ENCODE measurements at places on chromosomes 3 and 15.

DNA sequence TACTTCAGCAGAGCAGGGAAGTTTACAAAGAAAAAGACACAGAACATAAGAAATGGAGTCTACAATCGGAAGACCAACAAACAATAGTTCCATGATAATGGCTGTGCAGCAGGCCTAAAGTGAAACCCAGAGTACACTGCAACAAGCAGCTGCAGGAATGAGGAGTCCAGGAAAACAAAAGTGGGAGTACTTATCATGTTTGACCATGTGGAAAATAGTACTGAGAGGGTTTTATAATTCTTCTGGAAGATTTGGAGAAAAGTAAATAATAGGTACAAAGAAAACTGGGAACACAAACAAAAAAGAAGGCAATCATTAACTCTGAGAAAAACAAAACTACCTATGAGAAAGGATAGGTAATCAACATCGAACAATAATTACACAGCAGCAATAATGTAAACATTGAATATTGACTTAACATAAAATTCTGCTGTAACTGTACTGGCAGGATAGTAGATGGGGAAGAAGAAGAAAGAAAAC lies 87.5 kb downstream of the NEK10 start:
- DNase-seq = no peak

DNA sequence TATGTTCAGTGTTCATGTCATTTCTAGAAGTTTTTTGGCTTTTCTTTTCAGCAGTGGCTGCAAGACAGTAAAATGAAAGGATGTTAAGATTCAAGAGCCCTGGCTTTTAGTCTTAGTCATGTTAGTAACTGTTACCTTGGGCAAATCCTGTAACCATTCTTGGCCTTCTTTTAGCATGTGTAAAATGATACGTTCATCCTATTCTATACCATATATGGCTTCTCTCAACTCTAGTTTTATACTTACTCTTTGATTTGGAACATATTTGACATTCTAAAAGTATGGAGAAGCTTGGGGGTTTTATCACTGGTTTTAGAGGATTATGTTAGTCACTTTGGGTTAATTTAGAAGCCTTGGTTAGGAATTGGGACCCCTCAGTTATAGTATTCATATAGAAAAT lies 20.1 kb downstream of the GTF2E1 start:
- DNase-seq = no peak

DNA sequence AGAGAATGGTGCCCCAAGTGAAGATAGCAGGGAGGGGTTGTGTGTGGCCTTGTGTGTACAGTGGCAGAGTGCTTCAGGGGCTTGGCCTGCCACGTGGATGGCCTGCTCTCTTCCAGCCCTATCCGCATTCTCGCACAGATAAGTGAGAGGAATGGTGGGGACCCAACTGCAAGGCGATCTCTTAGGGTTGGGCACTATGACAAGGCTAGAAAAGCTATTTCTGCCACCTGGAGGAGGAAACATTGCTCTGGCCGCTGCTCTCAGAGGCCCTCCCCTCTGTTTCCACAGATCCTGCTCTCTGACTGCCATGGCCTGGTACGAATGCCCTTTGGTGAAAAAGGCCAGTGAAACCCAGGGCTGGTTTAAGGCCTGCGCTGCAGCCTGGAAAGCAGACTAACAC lies 20.6 kb downstream of the EEFSEC start:
- DNase-seq = no peak

- DNase-seq = no peak
Measured at GRCh38 chr3:52432225-52432624, 12.7 kb downstream of the SEMA3G start.

DNA sequence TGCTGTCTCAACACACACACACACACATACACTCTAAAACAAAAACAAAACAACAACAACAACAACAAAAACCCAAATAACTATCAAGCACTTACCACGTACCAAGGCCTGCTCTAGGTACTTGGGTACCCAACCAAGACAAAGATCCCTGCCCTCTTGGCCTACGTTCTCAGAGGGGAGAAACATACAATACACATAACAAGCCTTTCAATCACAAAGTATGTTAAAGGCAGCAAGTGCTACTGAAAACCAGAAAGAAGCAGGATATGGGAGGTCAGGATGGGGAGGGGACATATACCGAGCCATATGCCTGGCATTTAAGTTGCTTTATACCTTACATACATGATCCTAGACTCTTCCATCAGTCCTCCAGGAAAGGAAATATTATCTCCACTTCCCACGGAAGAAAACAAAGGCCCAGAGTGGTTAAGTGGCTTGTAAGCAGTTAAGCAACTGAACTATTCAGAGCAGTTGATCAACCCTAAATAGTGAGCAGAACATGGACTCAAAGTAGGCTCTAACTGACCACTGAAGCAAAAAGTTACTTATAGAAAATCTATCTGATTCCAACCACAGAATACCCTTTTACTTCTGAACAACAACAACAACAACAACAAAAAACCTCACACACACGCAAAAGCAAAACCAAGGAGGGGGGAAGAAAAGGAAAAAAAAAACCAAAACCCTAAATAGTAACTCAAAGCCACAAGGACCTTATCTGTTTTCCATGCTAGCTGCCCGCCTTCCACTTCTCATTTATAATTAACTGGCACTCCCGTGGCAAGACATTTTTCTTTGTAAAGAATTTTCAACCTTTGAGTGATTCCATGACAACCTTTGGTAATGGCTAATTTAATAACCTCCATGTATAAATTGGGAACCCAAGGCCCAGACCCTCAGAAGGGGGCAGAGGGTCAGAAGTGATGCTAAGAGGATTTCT lies 21.0 kb downstream of the PRICKLE2 start:
- no peak for DNase-seq

- no peak for DNase-seq
Measured at GRCh38 chr3:161600173-161600572, 103.6 kb downstream of the OTOL1 start.

DNA sequence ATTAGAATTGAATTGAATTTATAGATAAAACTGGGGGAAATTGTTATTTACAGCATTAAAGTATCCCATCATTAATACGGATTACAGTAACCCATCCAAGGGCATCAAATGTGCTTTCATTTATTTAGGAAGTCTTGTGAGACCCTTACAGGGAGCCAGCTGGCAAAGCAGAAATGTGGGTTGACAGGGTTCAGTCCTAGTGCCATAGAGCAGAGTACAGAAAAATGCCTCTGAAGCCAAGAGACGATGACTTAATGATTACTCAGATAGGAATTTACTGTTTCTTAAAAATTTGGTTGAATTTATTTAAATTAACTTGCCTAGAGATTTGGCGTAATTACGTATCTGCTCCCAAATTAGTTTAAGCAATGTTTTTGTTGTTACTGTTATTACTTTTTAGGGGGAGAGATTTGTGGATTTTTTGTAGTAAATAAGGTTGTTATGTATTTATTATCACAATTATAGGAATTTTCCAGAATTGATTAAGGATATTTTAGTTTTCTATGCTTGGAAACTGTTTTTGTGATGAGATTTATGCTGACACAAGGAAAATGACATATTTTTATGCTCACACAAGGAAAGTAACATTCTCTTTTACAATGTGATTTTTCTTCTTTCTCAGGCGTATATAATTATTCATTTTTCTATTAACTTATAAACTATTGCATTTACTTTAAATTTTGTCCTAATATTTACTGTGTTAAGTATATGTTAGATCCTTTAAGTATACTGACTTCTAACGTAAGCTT lies 152.0 kb downstream of the EPHA6 start:
- no peak for DNase-seq

DNA sequence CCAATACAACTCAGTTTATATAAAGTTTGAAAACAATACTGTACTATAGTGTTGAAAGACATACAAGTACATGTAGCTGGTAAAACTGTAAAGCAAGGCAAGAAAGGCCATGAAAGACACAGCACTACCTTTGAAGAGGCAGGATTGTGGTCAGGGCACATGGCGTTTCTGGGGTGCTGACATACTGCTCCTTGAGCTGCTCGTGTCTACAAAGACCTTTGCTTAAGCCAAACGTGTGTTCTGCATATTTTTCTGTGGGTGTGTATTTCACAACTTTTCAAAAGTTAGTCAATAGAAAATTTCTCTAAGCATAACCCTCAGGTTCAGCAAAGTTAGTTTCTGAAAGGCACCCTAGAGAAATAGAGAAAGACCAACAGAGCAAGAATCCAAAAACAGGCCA lies 14.1 kb upstream of the TOPAZ1 start:
- DNase-seq = no peak

DNA sequence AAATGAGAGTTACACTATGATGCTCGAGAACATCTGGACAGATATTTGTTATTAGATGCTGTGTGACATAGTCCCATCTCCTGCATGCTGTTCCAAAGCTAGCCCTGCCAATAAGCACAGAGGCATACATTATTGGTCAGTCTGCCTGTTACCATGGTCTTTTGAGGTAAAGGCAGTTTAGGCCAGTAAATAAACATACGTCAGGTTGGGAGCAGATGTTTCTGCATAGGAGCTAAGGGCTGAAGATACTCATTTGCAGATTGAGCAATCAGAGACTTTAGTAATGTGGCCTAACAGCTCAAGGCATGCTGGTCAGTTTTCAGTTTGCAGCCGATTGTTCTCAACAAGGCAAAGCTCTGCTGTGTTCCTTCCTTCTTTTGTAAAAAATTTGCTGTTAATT lies 192.9 kb downstream of the ADAMTSL3 start:
- DNase-seq = no peak

DNA sequence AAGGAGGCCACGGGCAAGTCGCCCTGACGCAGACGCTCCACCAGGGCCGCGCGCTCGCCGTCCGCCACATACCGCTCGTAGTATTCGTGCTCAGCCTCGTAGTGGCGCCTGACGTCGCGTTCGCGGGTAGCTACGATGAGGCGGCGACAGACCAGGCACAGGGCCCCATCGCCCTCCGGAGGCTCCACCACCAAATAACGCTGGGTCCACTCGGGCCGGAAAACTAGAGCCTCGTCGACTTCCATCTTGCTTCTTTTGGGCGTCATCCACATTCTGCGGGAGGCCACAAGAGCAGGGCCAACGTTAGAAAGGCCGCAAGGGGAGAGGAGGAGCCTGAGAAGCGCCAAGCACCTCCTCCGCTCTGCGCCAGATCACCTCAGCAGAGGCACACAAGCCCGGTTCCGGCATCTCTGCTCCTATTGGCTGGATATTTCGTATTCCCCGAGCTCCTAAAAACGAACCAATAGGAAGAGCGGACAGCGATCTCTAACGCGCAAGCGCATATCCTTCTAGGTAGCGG lies at the start of gene EPM2AIP1:
TSS of gene EPM2AIP1 (minus strand) at position 326 of the 520 bp plus-strand sequence. CDS start at position 272, 54 bp downstream.
- DNase-seq = no peak

DNA sequence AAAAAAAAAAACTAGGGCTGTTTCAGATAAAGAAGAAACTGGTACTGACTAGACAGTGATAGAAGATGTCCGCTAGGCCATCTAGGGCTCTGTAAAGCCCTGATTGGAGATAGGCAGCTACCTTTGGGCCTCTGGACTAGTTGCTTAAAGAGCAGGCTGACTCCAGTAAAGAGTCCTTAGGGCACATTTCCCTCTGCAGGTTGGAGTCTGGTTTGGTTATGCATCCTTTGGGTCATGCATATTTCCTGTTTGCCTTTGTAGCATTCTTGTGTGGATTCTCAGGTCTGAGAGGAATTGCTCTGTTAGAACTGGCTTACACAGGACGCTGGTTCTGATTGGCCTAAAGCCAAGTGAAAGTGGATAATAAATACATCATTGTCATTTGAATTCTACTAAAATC lies 165.5 kb upstream of the LRRN1 start:
- DNase-seq = no peak

DNA sequence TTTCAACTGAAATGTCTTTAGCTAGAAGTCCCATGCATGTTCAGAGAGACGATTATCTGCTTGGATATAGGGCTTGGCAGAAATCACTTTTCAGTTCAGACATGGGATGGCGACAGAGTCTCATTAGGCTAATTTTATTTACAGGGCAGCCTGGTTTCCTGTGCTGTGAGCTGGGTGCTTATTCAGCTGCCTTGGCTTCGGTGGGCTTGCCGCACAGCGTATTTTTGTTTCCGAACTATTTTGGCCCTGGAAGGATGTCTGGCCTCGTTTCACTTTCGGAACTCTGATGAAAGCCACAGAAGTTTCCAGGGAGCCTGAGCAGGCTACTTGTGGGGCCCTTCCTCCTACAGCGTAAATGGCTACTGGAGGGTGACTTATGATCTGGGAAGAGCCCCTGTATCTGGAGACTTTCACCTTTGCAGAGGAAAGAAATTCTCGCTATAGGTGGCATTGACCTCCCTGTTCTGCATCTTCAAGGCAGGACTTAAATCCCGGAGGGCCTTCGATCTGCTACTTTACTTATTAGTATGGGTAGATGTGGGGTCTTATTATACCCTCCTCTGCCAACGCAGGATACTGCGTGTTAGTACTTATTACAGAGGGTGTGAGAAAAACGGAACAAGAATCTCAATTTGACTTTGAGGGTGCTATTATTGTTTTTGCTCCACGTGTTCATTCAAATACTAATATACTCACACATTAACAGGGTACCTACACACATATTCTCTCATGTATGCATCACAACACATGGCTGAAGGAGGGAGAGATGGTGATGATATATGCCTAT lies 364.0 kb upstream of the RBMS3 start:
- no peak for DNase-seq
